ENCODE measurements at places on chromosomes 6 and 20. TPM values are rescaled to one million over a fixed set of nuclear protein-coding genes. Genes with fewer than 3 reads are reported as not detected.

DNA sequence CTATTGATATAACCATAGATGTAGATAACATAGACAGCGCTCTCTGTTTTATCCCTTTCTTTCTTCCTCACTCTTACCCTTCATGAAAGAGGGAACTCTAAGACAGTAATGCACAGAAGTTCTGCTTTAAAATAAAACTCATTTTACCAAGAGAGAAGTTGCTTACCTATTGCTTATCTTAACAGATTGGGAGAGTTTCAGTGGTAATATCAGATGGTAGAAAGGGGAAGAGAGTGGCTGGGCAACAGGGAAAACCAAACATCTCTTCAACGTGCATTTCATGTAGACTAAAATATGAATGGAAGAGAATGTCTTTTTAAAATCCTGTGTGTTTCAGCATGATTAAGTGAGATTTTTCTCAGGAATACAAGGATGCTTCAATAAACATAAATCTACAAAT, 45.3 kb upstream of the SIRPG start:
- H3K27ac ChIP-seq = no peak overlapping the region
- DNase-seq = no peak
- no peaks in the 10 kb centered on the region for H3K4me1 ChIP-seq

DNA sequence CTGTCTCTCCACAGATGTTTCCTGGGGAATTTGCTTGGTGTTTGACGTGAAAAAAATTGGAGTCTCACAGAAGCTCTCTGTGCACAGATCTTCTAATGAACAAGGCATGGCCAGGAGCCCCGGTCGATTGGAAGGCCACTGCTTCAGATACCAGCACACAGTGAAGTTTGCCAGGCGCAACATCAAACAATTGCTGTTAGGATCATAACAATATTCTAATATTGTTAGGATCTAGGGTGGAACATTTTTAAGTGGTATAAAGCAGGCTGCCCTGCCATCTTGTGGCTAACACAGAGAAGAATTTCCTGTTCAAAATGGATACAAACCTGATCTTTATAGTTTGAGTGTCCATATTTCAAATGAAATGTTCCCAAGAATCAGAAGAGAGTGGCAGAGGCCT, 64.1 kb downstream of the C6orf118 start:
- H3K36me3 ChIP-seq = no peaks in the 10 kb centered on the region
- H3K27ac ChIP-seq = no peak overlapping the region
- peaks cover 20% of the 10 kb centered on the region for H3K4me1 ChIP-seq
- no peaks in the 10 kb centered on the region for H3K27me3 ChIP-seq

DNA sequence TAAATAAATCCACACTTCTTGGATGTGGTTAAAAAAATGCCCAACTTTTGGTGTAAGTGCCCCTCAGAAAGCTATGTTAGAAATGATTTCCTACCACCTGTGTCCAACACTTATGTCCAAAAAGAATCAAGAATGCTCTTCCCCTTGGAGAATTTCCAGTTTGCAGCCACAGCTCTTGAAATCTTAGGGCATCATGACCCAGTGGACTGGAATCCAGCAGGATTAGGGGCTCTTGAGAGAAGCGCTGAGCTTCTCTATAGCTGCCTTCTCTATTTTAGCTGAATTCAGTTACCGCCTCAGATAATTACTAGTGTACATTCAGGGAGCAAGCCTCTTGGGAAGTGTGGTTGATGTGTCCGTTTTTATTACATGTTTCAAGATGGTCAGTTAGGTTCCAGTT, 2.5 kb downstream of the PHACTR1 start:
- H3K36me3 ChIP-seq = no peaks in the 10 kb centered on the region
- H3K27me3 ChIP-seq = no peaks in the 10 kb centered on the region
- H3K4me1 ChIP-seq = peaks cover 17% of the 10 kb centered on the region
- no peak overlapping the region for H3K4me3 ChIP-seq
- no peak for DNase-seq

Gene PEX7
- 6.2 TPM for total RNA-seq

GRCh38 chr6:111763381-111763780, 109.9 kb downstream of the FYN start:
- no peak for DNase-seq
- peaks cover 42% of the 10 kb centered on the region for H3K4me1 ChIP-seq
- no peaks in the 10 kb centered on the region for H3K27me3 ChIP-seq
- H3K4me3 ChIP-seq = no peak overlapping the region

GRCh38 chr6:131524695-131525336, 48.2 kb upstream of the ARG1 start:
- no peaks in the 10 kb centered on the region for H3K36me3 ChIP-seq
- no peak overlapping the region for H3K4me3 ChIP-seq
- H3K27me3 ChIP-seq = no peaks in the 10 kb centered on the region
- no peaks in the 10 kb centered on the region for H3K4me1 ChIP-seq
- DNase-seq = no peak

GRCh38 chr6:133991096-133991593, 38.1 kb downstream of the TBPL1 start:
- peaks cover 25% of the 10 kb centered on the region for H3K36me3 ChIP-seq
- peak; percentile 58 for DNase-seq
- peaks cover 13% of the 10 kb centered on the region for H3K4me1 ChIP-seq
- no peak overlapping the region for H3K27ac ChIP-seq
- H3K27me3 ChIP-seq = no peaks in the 10 kb centered on the region
- no peak overlapping the region for H3K4me3 ChIP-seq

DNA sequence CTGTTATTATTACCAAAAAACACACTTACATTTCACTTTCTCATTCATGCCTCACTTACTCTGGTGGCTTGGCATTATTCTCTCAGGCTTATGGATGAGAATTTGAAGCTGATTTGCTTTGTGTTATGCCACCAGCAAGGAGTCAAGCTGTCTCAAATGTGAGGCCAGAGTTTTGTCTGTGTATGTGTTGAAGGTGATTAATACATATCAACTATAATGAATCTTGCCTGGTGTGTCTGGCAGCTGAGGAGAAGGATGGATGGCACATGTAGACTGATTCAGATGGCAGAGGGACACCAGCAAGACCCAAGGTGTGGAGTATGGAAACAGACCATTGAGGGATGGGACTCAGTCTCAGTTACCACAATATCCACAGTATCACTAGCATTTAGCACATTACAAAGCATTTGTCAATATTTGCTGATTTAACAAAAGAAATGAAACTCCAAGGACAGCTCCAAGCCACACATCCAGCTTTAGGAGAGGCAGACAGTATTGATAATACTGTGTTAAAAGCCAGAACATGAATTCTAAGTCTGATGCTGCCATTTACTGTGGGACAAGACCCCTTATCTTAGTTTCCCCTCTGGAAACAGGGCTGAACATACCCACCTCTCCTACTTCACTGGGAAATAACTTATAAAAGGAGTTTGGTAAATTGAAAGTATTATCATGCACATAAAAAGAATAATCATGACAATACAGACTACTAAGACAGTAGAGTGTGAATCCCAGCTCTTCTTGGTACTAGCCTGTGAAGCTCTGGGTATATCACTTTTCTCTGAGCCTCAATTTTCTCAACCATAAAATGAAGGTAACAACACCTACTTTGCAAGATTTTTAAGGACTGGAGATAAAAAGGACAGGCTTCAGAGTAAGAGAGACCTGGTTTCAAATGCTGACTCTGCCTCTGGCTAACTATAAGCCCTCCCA, 11.2 kb downstream of the BCL2L1 start:
- H3K4me1 ChIP-seq = peaks cover 45% of the 10 kb centered on the region
- peaks cover 12% of the 10 kb centered on the region for H3K36me3 ChIP-seq
- H3K4me3 ChIP-seq = 0 out of 2 replicates have a peak overlapping the region, but pooled peaks have one; percentile 69
- DNase-seq = no peak
- peak overlapping the region; percentile 94 for H3K27ac ChIP-seq

- H3K4me1 ChIP-seq = peaks cover 4% of the 10 kb centered on the region
- no peak overlapping the region for H3K4me3 ChIP-seq
- H3K36me3 ChIP-seq = no peaks in the 10 kb centered on the region
- peak; percentile 37 for DNase-seq
These were observed 39.6 kb upstream of the GTSF1L start for GRCh38 chr20:43766385-43766784.

DNA sequence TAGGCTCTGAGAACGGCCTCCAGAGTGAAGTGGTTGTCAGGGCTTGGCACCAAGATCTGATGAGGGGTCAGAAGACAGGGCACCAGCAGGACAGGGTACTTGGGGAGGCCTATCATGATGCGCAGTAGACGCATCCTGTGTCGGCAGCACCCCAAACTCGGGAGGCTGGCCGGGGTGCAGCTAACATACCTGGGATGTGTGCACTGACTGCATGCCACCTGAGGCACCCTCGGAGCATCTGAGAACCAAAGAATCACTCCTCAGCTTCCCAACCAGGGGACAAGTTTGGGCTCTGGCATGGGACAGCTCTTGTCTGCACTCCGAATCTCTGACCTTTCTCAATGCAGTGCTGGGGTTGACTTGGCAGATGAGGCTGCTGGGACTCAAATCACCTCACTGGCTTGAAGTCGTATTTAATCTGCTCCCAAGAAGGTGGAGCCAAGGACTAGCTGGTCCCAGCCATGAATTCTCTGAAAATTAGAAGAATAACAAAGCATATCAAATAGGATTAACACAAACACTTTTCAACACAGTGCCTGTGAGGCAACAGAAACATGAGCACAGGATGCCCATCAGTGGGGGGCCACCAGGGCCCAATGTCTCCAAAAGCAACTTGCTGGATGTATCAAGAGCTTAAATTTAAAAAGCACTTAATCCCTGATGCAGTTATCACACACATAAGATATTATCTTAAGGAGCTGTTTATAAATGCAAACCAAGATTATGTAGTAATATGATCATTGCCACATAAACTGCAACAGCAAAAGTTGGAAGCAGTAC, 348.8 kb downstream of the PREX1 start:
- DNase-seq = no peak
- no peak overlapping the region for H3K4me3 ChIP-seq
- H3K36me3 ChIP-seq = no peaks in the 10 kb centered on the region
- H3K4me1 ChIP-seq = no peaks in the 10 kb centered on the region
- peaks cover 15% of the 10 kb centered on the region for H3K27me3 ChIP-seq

- H3K27me3 ChIP-seq = no peaks in the 10 kb centered on the region
- no peaks in the 10 kb centered on the region for H3K36me3 ChIP-seq
- peaks cover 49% of the 10 kb centered on the region for H3K4me1 ChIP-seq
- H3K27ac ChIP-seq = peak overlapping the region; percentile 92
- peak overlapping the region; percentile 87 for H3K4me3 ChIP-seq
These were observed 77.9 kb upstream of the MYL9 start for GRCh38 chr20:36463212-36464061.

Gene PHACTR2
- total RNA-seq = 41.9 TPM

- no peaks in the 10 kb centered on the region for H3K27me3 ChIP-seq
- H3K36me3 ChIP-seq = no peaks in the 10 kb centered on the region
- H3K27ac ChIP-seq = no peak overlapping the region
- no peak overlapping the region for H3K4me3 ChIP-seq
- no peak for DNase-seq
- H3K4me1 ChIP-seq = no peaks in the 10 kb centered on the region
These were observed 229.7 kb downstream of the PTPRT start for GRCh38 chr20:42959996-42960395.

GRCh38 chr20:48405909-48406308, 421.9 kb downstream of the PREX1 start:
- H3K36me3 ChIP-seq = no peaks in the 10 kb centered on the region
- H3K27ac ChIP-seq = no peak overlapping the region
- H3K4me3 ChIP-seq = no peak overlapping the region
- peaks cover 22% of the 10 kb centered on the region for H3K27me3 ChIP-seq
- H3K4me1 ChIP-seq = no peaks in the 10 kb centered on the region

DNA sequence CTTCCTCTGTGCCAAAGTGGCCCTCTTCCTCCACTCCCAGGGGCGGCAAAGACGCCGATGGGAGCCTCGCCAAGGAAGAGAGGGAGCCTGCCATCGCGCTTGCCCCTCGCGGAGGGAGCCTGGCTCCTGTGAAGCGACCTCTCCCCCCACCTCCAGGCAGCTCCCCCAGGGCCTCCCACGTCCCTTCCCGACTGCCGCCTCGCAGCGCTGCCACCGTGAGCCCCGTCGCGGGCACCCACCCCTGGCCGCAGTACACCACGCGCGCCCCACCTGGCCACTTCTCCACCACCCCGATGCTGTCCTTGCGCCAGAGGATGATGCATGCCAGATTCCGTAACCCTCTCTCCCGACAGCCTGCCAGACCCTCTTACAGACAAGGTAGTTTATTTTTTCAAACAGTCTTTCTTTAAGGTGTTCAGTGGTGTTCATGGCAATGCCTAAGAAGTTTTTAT, 64.9 kb downstream of the FNDC1 start:
- no peak overlapping the region for H3K4me3 ChIP-seq
- H3K27me3 ChIP-seq = no peaks in the 10 kb centered on the region
- DNase-seq = no peak

DNA sequence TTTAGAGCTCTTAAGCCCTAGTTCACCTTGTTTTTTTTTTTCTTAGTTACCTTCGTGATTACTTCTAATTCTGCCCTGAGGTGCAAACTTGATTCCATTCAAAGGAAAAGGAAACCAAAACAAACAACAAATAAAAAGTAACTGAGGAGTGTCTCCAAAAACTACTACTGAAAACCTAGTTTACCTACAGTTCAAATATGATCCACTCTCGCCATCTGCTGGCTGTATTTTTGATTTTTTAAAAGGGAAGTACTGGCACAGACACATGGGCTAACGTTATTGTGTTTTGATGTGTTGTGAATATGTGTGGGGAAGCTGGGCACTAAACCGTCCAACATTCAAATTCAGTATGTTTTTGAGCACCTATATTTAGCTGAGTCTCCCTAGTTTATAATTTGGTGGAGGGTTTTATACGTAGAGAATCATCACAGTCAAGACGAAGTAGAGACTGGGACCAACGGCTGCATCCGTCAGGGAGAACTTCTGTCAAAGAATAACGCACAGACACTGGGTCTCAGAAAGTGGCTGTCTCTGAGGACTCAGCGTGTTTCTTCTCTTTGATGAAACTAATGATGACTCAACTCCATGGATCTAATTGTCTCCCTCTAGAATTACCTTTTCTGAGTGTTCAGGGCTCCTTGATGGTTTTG, 373.5 kb upstream of the BTBD3 start:
- H3K27me3 ChIP-seq = no peaks in the 10 kb centered on the region
- no peak overlapping the region for H3K27ac ChIP-seq
- no peaks in the 10 kb centered on the region for H3K36me3 ChIP-seq
- 0 out of 2 replicates have a peak overlapping the region, but pooled peaks have one; percentile 24 for H3K4me3 ChIP-seq
- peaks cover 10% of the 10 kb centered on the region for H3K4me1 ChIP-seq

Gene RNF39
- not detected for total RNA-seq

Gene ARMH2
- not detected for total RNA-seq

Data from GM23248 (cell line).